ENCODE measurements at places on chromosomes 3 and 15. TPM values are rescaled to one million over a fixed set of nuclear protein-coding genes. Genes with fewer than 3 reads are reported as not detected.
A peak's percentile ranks its signal among the peaks of the same experiment; 100 is the strongest.

DNA sequence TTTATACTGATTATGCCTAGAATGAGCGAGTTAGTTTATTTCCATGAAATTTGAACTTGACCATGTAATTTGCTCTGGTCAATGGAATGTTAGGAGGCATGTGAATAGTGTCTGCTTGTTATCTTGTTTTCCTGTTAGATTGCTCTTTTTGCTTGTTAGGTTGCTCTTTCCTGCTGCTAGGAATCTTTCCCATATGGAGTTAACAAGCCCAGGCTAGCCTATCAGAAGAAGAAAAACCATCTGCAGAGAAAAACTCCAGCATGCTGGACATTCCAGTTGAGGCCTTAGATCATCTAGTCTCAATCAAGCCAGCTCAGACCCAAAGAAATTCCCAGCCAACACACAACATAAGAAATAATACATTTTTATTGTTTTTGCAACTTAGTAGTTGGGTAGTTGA lies 470.2 kb upstream of the AGTR1 start:
- no peak overlapping the region for H3K27ac ChIP-seq
- H3K4me1 ChIP-seq = no peaks in the 10 kb centered on the region
- no peaks in the 10 kb centered on the region for H3K36me3 ChIP-seq
- H3K27me3 ChIP-seq = no peaks in the 10 kb centered on the region
- DNase-seq = peak; percentile 53

GRCh38 chr3:189862385-189862998 lies 231.3 kb downstream of the TP63 start:
- H3K27me3 ChIP-seq = no peaks in the 10 kb centered on the region
- DNase-seq = peak; percentile 41
- H3K4me3 ChIP-seq = no peak overlapping the region
- H3K4me1 ChIP-seq = no peaks in the 10 kb centered on the region
- H3K36me3 ChIP-seq = no peaks in the 10 kb centered on the region

DNA sequence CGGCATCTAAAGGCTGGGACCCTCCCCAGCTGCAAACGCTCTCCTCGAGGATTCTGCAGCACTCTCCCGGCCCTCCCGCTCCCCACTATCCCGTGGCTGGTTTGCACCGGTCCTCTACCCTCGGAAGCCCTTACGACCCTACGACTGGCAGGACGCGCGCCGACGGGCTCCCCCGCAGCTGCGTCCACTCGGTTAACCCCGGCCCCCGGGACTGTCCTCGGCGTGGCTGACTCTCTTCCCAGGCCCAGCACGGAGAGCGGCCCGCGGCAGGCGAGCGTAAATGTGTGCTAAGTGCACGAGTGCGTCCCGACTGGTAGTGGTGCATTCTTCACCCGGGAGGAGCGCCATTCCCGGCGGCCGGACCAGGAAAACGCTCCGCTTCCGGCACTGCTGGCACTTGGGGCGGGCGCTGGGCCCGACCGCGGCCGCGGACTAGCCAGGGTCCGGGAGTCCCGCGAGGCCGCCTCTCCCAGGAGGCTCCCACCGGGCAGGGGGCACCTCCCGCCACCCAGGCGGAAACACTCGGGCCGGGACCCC lies 508 bp downstream of the GORASP1 start:
- DNase-seq = peak; percentile 48
- peaks cover 3% of the 10 kb centered on the region for H3K4me1 ChIP-seq

Gene TMEM212
- total RNA-seq = not detected

Gene MEIS2
- 31.0 TPM for total RNA-seq

DNA sequence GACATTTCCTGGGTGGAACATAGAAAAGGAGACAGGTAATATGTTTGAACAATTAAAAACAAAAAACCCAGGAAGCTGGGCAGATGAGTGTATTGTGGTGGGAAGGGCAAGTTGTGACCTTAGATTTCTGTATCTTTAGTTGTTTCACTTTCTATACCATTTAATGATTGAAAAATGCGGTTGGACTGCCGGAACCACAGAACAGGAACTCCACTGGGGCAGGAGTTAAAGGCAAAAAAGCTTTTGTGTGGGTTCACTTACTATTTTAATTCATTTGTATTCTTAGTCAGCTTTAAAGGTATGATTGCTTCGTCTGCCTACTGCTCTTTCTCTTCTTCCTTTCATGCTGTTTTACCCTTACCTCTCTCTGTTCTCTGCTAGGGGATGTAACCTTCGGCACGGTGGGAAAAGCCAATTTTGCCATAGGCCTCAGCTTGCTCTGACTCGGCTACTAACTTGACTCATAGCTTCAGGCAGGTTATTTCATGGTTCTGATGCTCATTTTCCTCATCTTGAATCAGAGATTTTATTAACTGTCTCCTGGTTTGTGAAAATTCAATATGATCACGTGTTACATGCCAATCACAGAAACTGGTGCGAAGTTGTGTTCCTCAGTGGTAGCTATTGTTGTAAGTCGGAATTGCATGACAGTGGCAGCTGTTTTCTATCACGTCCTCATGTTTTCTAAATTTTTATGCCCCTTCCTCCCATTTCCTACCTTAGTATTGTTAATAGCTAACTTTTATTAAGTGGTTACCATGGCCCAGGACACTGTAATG lies 1.6 kb upstream of the MCTP2 start:
- H3K27ac ChIP-seq = no peak overlapping the region
- no peak overlapping the region for H3K4me3 ChIP-seq
- no peaks in the 10 kb centered on the region for H3K27me3 ChIP-seq
- H3K36me3 ChIP-seq = no peaks in the 10 kb centered on the region

GRCh38 chr15:98957655-98958054 lies 49.9 kb downstream of the PGPEP1L start:
- no peak for DNase-seq
- peaks cover 24% of the 10 kb centered on the region for H3K4me1 ChIP-seq
- H3K4me3 ChIP-seq = no peak overlapping the region
- H3K27me3 ChIP-seq = no peaks in the 10 kb centered on the region
- H3K36me3 ChIP-seq = peaks cover 15% of the 10 kb centered on the region
- H3K27ac ChIP-seq = no peak overlapping the region

GRCh38 chr15:96254173-96254572 lies 76.3 kb upstream of the NR2F2 start:
- H3K36me3 ChIP-seq = no peaks in the 10 kb centered on the region
- DNase-seq = no peak
- no peaks in the 10 kb centered on the region for H3K4me1 ChIP-seq
- no peak overlapping the region for H3K27ac ChIP-seq
- H3K27me3 ChIP-seq = no peaks in the 10 kb centered on the region

Gene GOLGA8S
- total RNA-seq = under 0.01 TPM

GRCh38 chr3:79506751-79507150 lies 261.0 kb downstream of the ROBO1 start:
- DNase-seq = no peak
- H3K27ac ChIP-seq = no peak overlapping the region
- no peaks in the 10 kb centered on the region for H3K4me1 ChIP-seq
- no peak overlapping the region for H3K4me3 ChIP-seq

DNA sequence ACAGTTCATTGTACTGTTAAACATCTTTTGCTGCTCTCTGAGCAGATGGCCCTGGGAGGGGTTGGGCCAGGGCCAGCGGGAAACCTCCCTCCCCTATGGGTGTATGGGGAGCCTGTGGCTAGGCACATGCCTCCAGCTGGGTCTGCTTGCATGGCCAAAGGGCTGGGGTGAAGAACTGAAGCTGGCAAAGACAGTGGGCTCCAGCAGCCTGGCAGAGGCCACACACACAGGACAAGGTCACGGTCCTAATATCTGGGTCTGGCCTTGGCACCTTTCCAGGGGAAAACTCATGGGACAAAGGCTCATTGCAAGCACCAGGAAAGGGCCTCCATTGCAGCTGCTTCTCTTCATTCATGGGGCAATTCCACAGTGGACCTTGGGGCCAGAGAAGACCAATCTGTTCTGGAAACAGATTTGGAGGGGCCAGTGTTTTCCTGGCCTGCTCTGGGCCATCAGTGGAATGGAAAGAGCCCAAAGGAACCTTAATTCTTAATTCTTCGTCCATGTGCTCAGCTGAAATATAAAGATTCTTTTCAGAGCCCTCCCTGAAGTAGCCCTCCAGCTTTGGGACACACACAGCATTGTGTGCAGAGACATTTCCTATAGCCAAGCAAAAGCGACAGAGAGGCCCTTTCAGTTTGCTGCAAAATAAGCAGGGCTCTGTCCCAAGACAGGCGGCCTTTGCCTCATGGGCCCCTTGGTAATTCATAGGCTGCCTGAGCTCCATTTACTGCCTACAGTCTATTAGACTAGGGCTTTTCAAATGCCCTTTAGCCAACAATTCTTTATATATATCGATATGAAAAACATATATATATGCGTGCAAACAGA lies 11.3 kb upstream of the LIMD1 start:
- no peak overlapping the region for H3K27ac ChIP-seq
- peak; percentile 33 for DNase-seq
- H3K4me3 ChIP-seq = no peak overlapping the region
- no peaks in the 10 kb centered on the region for H3K36me3 ChIP-seq
- H3K4me1 ChIP-seq = peaks cover 11% of the 10 kb centered on the region

Gene AHSG
- not detected for total RNA-seq

- no peaks in the 10 kb centered on the region for H3K36me3 ChIP-seq
- H3K4me1 ChIP-seq = peaks cover 3% of the 10 kb centered on the region
- H3K27me3 ChIP-seq = peaks cover 16% of the 10 kb centered on the region
- H3K4me3 ChIP-seq = no peak overlapping the region
- H3K27ac ChIP-seq = no peak overlapping the region
Measured at GRCh38 chr3:184523825-184524615, 37.6 kb upstream of the EPHB3 start.

DNA sequence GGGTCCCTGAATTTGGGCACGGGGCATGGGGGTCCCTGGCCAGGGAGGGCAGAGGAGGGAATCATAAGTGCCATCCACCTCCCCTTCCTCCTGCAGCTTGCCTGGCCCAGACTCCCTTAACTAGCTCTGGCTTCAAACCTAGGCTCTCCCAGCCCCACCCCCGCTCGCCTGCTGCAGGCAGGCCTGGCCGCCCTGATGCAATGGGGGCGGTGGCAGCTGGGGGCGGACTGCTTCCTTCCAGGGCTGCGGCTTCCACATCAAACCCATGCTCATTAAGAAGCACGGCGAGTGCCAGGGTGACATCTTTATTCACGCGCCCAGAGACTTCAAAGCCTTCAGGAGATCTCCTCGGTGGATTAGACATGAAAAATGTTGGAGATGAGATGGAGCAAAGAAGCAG lies 123.1 kb downstream of the TPRA1 start:
- DNase-seq = no peak
- no peak overlapping the region for H3K4me3 ChIP-seq
- H3K27me3 ChIP-seq = no peaks in the 10 kb centered on the region
- H3K36me3 ChIP-seq = no peaks in the 10 kb centered on the region
- H3K4me1 ChIP-seq = no peaks in the 10 kb centered on the region

Gene CRYGS
- total RNA-seq = 1.0 TPM

- H3K36me3 ChIP-seq = no peaks in the 10 kb centered on the region
- H3K4me3 ChIP-seq = no peak overlapping the region
- no peaks in the 10 kb centered on the region for H3K4me1 ChIP-seq
- no peak for DNase-seq
- no peak overlapping the region for H3K27ac ChIP-seq
Measured at GRCh38 chr15:40623361-40623760, 29.3 kb downstream of the KNL1 start.

Gene SYNM
- total RNA-seq = 8.6 TPM

- no peak for DNase-seq
- no peak overlapping the region for H3K4me3 ChIP-seq
- H3K36me3 ChIP-seq = no peaks in the 10 kb centered on the region
Measured at GRCh38 chr15:89007989-89008388, 80.3 kb upstream of the ABHD2 start.

- H3K27me3 ChIP-seq = no peaks in the 10 kb centered on the region
- no peak overlapping the region for H3K27ac ChIP-seq
- no peak overlapping the region for H3K4me3 ChIP-seq
- H3K36me3 ChIP-seq = no peaks in the 10 kb centered on the region
Measured at GRCh38 chr15:67670647-67671305, 128.3 kb downstream of the MAP2K5 start.

GRCh38 chr3:129424185-129424841 lies 4.1 kb downstream of the EFCAB12 start:
- no peak overlapping the region for H3K27ac ChIP-seq
- H3K27me3 ChIP-seq = no peaks in the 10 kb centered on the region
- no peak overlapping the region for H3K4me3 ChIP-seq
- peaks cover 2% of the 10 kb centered on the region for H3K4me1 ChIP-seq
- no peaks in the 10 kb centered on the region for H3K36me3 ChIP-seq

Gene MRAS
- total RNA-seq = 48.0 TPM

GRCh38 chr3:22371607-22372291 lies 620.7 kb upstream of the ZNF385D start:
- H3K4me3 ChIP-seq = peak overlapping the region; percentile 3
- no peak overlapping the region for H3K27ac ChIP-seq
- no peaks in the 10 kb centered on the region for H3K36me3 ChIP-seq
- H3K27me3 ChIP-seq = peaks cover 22% of the 10 kb centered on the region
- DNase-seq = no peak
